Calu3 (cell line): ENCODE measurements at places on chromosomes 1 and 21. TPM values are rescaled to one million over a fixed set of nuclear protein-coding genes. Genes with fewer than 3 reads are reported as not detected.

The PIK3C2B gene
- 24.4 and 33.9 TPM in 2 replicates for total RNA-seq

The TRIM58 gene
- not detected in 2 replicates for total RNA-seq

The CD58 gene
- 18.9 and 22.9 TPM in 2 replicates for total RNA-seq

The PRAMEF14 gene
- total RNA-seq: not detected in 2 replicates

The CELA2A gene
- not detected in 2 replicates for total RNA-seq

DNA sequence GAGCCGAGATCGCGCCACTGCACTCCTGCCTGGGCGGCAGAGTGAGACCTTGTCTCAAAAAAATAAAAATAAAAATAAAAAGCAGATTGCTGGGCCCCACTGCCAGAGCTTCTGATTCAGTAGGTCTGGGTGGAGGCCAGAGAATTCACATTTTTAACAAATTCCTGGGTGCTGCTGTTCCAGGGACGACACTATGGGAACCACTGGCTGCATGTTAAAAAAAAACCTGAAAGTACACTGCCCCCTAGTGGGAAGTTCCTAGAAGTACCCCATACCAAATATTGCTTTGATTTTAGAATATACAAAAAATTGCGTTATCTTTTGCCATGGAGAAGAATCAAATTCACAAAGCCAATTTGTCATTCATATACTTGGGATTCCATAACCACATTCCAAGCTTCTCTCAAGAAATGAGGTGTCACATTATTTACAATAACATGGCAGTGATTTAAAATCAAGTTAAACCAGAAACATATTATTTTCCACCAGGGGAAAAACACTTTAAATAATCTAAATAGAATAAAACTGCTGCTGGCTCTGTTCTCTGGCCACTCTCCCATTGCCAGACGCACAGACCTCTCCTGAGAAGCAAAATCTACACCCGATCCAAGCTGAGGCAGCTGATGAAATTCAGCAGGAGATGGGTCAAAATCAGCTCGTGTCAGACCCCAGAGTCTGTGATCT is 27.4 kb downstream of the SYF2 start:
- no peak for DNase-seq

- DNase-seq: no peak
Observed at GRCh38 chr1:3067671-3068563, 1.1 kb upstream of the PRDM16 start.

- DNase-seq: no peak
Observed at GRCh38 chr1:173448945-173449344, 28.2 kb upstream of the PRDX6 start.

DNA sequence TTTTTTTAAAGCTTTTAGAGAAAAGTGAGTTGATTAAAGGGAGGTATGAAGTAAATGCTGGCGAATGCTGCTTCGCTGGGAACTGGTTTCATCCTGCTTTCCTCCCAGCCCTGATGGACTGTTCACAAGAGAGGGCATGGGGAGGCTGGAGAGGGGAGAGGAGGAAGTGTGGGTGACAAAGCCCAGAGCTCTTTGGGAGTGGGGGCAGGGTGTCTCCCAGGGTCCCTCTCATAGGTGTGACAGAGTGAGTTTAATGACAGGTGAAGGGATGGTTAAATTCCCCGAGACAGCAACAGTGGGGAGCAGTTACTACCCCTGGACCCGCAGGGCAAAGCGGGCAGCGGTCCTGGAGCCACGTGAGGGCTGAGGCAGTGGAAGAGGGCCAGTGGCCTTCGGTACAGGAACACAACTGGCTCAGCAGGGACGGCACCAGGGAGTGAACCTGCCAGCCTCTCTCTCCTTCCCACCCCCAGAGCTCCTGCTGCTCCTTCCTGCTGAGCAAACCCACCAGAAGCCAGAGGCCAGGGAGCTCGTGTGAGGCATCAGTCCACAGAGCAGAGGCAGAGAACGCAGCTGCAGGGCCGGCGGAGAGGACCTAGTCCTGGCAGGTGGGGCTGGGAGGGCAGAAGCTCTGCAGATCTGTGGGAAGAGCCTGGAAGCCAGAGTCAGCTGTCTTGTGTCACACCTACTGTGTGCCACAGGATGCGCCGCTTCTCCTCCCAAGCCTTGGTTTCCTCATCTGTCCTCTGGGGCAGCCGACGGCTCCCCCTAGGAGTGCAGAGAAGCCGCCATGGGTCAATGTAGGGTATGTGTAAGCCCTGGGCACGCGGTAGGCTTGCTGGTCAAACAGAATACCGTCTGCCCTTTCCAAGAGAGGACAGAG is 20.9 kb upstream of the LRP8 start:
- DNase-seq: no peak

DNA sequence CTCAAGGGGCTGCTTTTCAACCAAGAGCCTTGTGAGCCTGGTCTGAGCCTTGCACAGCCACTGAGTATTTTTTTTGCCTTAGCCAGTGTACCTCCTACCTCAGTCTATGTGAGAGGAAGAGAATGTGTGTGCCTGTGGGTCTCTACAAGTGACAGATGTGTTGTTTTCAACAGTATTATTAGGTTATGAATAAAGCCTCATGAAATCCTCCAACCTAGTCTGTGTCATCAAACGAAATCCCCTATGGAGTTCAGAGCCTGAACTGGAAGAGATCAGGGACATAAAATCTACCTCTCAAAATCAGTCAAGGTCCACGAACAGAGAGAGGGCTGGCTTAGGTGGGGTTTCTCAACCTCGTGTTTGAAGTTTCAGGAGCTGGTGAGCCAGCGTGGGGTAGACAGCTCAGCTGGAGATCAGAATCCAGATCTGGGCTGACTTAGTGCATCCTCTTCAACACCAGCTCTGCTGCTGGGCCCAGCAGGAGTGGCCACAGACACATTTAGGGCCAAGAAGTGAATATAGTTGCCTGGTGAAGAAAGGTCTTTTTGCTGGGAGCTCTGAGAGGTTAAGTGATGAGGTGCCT is 8.2 kb downstream of the XKR8 start:
- DNase-seq: no peak

DNA sequence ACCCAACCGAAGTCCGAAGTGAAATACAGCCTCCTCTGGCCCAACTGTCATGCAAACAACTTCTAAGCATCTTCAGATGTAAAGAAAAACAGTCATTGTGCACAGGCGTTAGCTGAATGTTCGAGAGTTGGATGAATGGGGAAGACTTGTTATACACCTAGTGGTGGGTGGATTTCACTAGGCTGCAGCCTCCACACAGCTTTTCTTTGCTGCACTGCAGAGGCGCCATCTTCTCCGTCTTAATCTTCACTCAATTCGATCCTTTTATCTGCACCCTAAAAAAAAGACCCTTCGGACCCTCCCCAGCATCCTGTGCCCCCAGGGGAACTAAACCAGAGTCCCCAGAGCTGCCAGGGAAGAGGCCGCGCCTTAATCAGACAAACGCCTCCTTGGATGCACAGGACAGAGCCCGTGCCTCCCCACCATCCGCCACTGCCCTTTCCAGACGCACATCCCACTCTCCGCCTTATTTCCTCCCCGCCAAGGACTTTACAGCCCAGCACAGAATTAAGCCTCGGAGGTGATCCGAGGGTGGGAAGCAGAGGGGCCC is 1.4 kb downstream of the APP start:
- DNase-seq: peak; percentile 40

DNA sequence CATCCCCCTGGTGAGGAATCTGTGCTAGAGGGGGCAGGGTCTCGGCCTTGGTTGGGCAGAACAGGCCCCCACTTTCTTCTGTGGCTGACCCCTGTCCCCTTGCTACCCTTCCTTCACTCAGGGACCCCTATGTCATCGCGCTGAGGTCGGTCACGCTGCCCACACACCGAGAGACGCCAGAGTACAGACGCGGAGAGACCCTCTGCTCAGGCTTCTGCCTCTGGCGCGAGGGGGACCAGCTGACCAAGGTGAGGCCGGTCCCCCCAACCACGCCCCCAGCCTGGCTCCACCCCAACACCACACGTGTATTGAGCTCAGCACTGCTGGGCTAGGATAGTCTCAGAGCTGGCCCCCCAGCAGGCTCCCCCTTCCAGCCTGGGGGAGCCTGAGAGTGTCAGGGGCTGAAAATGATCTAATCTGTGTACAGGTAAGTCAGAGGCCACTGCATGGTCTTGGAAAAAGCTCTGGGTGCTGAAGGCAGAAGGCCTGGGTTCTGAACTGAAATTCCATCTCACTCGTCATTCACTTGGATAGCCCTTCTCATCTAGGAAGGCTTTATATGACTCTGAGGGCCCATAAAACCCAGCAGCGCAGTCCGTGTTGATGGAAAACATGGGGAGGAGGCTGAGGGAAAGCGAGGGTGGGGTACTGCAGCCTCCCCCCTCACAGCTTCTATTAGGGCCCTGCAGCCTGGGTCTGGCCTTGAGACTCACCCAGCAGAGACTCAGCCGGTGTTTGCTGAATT is 15.3 kb downstream of the FAM151A start:
- no peak for DNase-seq

GRCh38 chr1:203621559-203622262 is 4.9 kb upstream of the ATP2B4 start:
- no peak for DNase-seq

- DNase-seq: no peak
Observed at GRCh38 chr1:1185101-1185765, 11.6 kb downstream of the TTLL10 start.
